ENCODE measurements at places on chromosomes 5 and 9. TPM values are rescaled to one million over a fixed set of nuclear protein-coding genes. Genes with fewer than 3 reads are reported as not detected.

The DMRTA1 gene
- under 0.01 TPM for total RNA-seq

The CDH6 gene
- 0.30 TPM for total RNA-seq

The TPPP gene
- 0.52 TPM for total RNA-seq

The CNTLN gene
- 6.5 TPM for total RNA-seq

The ABO gene
- 16.2 TPM for total RNA-seq

The IRX1 gene
- not detected for total RNA-seq

The GABRA6 gene
- not detected for total RNA-seq

The ERAP2 gene
- 16.6 TPM for total RNA-seq

The ANKRD31 gene
- total RNA-seq, result 0.52 TPM

The SEMA6A gene
- total RNA-seq, result 81.2 TPM

The PHAX gene
- total RNA-seq, result 35.2 TPM
